ENCODE measurements at places on chromosomes 13 and 19.

DNA sequence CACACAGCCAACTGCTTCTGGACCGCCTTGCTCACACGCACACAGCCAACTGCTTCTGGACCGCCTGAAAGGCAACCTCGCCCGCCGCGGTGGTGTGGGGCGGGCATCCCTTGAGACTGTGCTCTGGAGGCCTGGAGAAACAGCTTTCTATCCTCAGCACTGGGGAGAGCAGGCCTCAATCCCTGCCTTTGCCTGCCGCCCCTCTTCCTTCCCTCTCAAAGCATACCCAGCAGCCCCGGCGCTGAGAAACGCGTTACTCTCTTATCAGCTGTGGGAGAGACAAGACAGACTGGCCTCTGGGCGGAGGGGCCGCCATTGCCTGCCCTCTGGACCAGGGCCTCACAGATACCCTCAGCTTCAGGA, 2.9 kb downstream of the LIPE start:
- no peak for DNase-seq

- DNase-seq: no peak
Measured at GRCh38 chr13:44142941-44143665, 230.5 kb upstream of the SERP2 start.

GRCh38 chr13:45168555-45168930, 32.3 kb downstream of the KCTD4 start:
- no peak for DNase-seq

DNA sequence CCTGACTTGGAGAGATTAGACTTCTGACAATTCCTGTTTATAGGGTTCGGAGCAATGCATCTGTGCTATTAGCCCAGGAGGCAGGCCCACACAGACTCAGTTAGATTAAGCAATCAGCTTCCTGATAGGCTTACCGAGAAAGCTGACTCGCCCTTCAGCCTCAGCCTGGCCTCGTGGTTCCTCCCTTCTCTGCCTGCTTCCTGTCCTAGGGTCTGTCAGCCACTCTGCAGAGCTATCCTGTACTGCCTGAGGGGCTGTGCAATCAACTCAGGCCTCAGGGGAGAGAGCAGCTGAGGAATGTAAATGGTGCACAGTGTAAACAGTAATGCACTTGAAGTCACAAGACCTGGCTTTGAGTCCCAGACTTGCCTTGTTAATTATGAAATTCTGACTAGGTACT, 30.7 kb downstream of the HTR2A start:
- no peak for DNase-seq

DNA sequence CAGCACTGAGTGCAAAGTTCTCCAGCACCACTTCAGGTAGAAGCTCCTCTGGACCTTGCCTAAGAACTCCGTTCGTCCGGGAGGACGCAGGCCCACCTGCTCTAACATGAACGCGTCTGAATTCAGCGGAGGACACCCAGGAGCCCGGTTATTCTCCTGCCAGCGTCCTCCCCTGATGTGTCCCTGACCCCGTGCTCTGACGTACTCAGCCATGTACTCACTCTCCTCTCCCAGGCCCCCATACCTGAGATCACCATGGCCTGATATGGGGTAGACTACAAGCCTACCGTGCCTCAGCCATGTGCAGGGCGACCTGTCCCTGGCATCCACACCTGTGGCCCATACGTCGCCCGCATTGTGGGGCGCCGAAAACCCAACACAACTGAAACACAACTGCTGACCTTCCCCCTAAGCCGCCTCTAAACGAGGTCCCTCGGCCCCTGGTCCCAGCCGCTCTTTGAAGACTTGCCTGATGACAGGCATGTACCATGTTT, 744 bp upstream of the ZNF584 start:
- no peak for DNase-seq

- DNase-seq: no peak
Measured at GRCh38 chr19:51653162-51653561, 6.5 kb upstream of the SIGLEC14 start.

DNA sequence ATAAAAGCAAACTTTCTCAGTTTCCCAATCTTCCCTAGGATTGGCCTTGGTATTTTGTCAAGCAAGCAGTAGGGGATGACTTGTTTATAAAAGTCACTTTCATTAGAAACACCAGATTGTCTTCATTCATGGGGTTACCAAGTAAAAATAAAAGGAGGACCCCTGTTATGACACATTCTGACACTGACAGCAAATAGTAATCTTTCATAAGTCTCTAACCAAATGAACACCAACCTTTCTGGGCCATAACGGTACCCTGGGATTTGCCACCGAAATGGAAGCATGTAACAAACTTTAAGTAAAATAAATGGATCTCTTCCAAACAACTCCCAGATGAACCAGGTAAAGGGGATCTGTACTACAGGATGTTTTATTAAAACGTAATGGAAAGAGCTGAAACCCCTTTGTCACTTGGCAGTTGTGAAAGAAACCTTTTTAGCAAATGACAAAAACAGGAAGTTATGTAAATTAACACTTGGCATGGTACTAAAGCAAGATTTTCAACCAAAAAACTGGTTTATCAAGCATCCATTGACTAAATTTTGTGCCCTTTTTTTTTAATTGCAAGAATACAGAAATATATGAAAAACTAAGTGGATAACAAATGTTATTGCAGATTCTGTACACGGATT, 335.6 kb downstream of the RBM26 start:
- no peak for DNase-seq

DNA sequence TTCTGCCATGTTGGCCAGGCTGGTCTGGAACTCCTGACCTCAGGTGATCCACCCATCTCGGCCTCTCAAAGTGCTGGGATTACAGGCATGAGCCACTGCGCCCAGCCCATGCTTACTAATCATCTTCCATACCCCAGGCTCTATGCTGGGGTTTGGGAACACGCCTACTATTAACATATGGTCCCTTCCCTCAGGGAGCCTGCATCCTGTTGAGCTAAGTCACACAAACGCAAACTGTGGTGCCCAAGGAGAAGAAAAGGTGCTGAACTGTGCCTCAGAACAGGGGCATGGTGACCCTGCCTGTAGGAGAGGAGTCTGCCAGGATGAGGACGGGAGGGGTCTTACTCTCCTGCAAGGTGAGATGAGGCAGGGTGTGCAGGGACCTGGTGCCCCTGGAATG, 5.6 kb downstream of the MICOS13 start:
- DNase-seq: no peak

DNA sequence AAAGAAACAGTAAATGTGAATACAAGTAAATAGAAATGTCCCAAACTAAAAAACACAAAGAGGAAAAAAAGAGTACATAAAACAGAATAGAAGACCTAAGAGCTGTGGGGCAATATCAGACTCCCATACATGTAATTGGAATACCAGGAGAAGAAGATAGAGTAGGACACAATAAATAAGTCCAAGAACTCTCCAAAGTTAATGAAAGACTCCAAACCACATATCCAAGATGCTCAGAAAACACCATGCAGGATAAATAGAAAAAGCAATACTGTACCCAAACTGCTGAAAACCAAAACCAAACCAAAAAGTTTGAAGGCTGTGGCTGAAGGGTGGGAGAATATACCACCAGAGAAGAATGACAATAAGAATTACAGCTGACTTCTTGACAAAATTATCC, 18.3 kb downstream of the THSD1 start:
- DNase-seq: no peak

Measured in stimulated activated CD4-positive, alpha-beta T cell treated with anti-CD3 and anti-CD28 coated beads, Interleukin-4, amount 100 ng/mL, for 48 hours (primary cell).